CD4-positive, alpha-beta T cell treated with Interleukin-6 for 4 hours (primary cell): ENCODE measurements at places on chromosomes 3 and 15.

GRCh38 chr3:46242120-46242519 is at the start of gene CCR3:
Gene CCR3 (plus strand): TSS chr3:46242460. CDS start chr3:46265159, 22,699 bp downstream.
- DNase-seq: no peak

GRCh38 chr3:73228437-73228836 is 167.0 kb downstream of the EBLN2 start:
- DNase-seq: no peak

DNA sequence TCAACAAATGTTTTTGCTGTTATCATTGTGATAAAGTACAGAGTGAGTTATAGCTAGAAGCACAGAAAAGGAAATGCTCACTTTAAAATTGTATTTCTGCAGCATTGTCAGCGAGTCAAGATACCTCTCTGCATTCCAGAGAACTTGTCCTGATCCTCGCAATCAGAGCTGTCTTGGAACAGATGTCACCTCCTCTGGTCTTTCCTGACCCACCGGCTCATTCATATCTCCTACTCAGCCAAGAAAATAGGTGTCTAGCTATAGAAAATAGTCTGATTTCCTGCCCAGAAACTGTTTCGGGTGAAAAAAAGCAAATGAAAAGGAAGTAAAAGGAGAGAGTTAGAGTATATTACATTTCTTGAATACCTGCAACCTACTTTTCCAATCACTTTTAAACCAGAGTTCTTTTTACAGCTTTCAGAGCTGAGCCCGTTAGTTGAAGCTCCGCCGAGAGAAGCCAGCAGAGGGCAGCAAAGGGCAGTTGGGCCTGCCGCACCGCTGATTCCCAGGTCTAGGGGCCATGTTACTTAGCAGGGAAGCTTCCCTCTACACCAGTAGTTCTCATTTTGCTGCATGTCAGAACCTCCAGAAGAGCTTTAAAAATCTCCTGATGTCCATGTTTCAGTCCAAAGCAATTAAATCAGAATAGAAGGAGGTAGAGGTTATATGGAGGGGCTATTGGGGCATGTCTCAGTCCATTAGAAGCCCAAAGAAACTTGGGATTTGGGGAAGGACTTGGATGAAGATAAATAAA is 185.7 kb upstream of the THRB start:
- DNase-seq: peak; percentile 14

- no peak for DNase-seq
These were observed 36.8 kb upstream of the POLG start for GRCh38 chr15:89371228-89372044.
